AG09309 (cell line): ENCODE measurements at places on chromosomes 3 and 15.

DNA sequence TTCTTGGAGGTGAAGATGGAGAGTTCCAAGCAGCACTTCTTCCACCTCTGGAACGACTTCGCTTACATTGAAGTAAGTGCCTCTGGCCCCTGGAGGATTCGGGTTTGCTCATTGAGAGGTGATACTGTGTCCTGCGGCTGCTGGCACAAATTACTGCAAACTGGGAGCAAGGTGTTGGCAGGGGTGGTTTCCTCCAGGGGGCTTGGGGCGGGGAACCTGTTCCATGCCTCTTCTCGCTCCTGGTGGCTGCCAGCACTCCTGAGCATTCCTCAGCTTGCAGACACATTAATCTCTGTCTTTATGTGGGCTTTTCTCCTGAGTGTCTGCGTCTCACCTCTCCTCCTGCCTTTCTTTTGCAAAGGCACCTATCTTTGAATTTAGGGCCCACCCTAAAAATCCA lies 47.4 kb downstream of the MESD start:
- DNase-seq, result no peak

DNA sequence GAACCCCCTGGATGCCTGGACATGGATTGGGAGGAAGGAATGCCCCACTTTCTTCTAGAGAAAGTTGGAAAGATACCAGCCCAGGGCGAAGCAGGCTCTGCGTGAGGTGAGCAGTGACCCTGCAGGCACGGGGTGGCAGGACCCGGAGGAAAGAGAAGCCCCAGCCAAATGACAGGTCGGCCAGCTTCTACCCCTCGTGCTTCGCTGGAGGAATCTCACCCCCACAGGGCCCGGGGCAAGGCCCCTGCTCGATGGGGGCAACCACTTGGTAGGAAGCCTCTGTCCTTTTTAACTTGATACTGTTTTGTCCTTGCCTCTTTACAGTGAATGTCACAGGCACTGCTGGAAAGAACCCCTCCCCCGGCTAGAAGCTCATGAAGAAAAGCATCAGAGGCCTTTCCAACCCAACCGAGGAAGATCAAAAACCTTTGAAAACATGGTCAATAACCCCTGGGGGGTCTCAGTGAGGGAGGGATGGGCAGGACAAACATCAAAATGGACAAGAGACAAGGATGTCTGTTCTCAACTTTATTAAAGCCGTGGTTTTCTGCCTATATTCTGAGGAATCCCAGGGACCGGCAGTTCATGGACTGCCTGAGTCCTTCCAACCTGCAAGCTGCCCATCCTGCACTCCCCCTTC lies 54.4 kb downstream of the SH3BP5 start:
- DNase-seq, result no peak

DNA sequence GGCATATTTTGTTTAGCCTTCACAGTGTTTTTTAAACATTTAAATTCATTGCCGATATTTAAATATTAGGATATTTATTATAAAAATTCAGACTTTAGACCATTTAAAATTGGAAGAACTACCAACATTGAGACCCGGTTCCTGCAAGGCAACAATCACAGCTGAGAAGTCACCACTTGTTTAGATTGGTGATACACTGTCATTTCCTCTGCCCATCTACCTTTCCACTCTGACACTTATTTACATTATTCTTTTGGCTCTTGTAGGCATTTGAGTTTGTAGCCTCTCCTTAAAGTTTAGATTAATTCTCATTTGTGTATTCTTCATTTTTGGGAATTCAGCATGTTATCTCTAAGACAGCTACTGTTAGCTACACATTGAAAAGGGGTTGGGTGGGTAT lies 10.3 kb upstream of the IL20RB start:
- no peak for DNase-seq

DNA sequence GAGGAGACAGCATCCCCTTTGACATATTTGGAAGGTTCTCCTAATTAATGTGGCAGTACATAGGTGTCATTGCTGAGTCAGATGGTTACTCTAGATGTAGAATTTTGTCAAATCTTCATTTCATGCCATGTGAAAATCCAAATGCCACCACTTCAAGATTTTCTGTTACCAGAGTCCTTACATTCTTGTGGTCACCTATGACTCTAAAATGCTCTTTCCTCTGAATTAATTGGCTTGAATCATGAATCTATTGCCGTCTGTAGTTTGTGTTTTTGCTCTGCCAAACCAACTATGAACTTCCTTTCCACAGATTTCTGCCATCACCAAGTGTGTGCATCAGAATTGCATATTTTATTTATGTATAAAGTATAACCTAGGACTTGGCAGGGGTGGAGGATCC lies 269.4 kb upstream of the ZPLD1 start:
- DNase-seq, result peak; percentile 77

GRCh38 chr15:80898040-80898439 lies 91.6 kb downstream of the MESD start:
- DNase-seq, result no peak

GRCh38 chr15:75069301-75069925 lies 46.0 kb downstream of the PPCDC start:
- DNase-seq, result no peak

DNA sequence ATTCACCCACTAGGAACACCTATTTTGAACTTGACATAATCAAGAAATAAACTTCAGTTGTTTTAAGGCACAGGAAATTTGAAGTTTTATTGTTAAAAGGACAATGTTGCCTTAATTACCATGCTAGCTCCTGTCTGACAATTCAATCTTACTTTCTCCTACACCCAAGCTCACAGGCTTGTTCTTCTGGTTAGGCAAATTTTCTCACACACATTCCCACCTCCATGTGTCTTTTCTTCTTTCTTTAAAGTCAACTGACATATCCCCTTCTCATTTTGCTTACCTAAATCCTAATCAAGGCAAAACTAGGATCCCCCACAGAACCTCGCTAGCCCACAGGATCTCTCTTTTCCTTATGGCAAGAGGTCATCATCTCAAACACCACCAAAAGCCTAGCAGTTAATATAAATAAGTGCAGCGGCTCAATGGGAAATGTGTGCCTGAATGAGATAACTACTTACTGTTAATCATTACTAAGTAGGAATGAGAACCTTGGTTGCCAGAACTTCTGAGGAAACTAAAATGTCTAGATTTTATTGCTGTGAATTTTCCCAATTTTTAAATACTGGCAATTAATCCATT lies 189.3 kb downstream of the PLCH1 start:
- DNase-seq, result no peak

GRCh38 chr15:40163657-40164416 lies 3.0 kb downstream of the BUB1B start:
- DNase-seq, result no peak

- DNase-seq, result no peak
Observed at GRCh38 chr3:186366206-186366605, 4.2 kb upstream of the DGKG start.

DNA sequence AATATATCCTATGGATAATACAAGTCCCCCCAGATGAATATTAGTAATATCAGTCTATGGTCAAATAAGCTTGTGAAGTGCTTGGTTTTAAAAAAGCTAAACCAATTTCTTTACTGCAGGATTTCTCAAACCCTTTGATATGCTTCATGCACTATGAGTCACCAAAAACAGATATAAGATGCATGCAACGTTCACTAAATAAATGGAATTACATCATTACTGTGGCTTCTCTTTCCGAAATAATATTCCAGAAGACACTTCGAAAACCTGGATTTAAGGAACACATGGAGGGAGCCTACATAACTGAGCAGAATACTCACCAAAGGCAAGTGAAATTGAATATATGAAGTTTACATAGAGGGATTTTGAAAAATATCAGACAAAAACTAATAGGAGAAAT lies 126.3 kb upstream of the ABI3BP start:
- peak; percentile 62 for DNase-seq

DNA sequence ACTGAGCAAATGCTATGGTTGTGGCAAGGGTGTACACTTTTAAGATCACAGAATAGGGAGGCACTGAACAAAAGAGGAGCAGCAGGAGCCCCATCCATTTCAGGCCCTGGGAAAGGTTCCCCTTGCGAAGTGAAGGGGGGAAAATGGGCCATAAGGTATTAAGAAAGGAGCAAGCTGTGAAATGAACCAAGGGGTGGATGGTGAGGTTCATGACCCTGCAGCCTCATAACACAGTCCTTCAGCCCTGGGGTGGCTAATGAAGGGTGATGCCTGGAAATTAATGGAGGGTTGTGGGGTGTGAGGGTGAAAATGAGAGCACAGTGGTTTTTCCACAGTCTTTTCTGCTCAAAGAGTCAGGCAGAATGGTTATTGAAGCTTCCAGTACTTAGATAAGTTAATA lies 150.1 kb downstream of the PDZRN3 start:
- DNase-seq, result no peak

- no peak for DNase-seq
Observed at GRCh38 chr3:66023738-66024385, 14.9 kb downstream of the MAGI1 start.
